Ascending aorta (tissue), 2 donors: ENCODE measurements at places on chromosomes 13 and 19.
A peak's percentile ranks its signal among the peaks of the same experiment; 100 is the strongest.

- DNase-seq = no peak
Measured at GRCh38 chr13:33617055-33617454, 200.9 kb upstream of the RFC3 start.

GRCh38 chr13:90427322-90428272 lies 919.9 kb upstream of the MIR17HG start:
- no peak for DNase-seq

DNA sequence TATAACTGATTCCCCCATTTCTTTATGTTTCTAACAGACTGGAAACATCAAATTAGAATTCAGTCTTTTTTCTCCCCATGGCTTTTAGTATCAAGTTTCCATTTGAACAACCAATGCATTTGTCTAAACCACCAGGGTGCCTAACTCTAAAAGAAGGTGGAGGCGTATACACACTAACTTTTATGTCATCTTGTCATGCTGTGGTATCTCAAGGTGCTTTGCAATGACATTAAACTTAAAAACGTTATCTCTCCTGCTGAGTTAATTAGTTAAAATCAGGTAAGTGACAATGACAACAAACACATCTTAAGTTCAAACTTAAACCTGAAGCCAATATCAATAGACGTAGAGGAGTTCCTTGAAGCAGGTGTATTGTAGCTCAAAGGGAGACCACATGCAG lies 1001.7 kb downstream of the PCDH17 start:
- no peak for DNase-seq

- DNase-seq = no peak
Measured at GRCh38 chr13:48682436-48682835, 28.7 kb downstream of the CYSLTR2 start.

DNA sequence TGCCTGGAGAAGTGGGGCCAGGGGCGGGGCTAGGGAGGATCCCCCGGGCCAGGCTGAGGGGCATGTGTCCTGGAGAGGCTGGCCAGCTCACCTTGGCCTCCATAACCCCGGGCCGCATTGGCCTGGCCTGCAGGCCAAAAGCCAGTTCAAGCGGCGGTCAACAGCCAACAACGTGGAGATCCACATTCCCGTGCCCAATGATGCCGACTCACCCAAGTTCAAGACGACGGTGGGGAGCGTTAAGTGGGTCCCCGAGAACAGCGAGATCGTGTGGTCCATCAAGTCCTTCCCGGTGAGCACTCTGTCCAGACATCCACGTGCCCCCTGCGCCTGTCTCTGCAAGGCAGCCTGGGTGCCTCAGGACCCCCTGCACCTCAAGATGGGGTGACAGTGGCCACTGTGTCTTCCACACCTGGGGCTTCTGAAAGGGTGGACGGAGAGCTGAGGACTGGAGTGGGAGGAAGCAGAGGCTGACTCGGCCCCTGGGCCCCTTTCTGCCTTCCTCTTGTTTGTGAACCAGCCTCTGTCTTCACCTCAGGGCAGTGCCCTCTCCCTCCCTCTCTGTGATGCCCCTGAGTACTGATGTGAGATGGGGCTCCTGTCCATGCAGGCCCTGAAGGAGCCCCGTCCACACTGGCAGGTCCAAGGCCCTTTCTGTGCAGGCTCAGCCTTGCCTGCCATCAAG lies 31.1 kb downstream of the AP1M1 start:
- no peak for DNase-seq

GRCh38 chr19:17841810-17842662 lies 5.7 kb downstream of the JAK3 start:
- no peak for DNase-seq

DNA sequence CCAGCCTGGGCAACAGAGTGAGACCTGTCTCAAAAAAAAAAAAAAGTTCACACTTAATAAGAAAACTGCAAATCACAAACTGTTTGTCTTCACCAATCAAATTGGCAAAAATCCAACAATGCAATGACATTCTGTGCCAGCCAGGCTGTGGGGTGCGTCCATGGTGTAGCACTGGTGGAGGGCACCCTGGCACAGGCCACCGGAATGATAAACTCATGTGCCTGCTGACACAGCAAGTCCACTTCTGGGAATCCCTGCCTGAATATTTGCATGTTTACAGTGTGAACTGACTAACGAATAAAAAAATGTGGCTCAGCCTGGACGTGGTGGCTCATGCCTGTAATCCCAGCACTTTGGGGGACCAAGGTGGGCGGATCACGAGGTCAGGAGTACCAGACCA lies 1.6 kb upstream of the LRRC25 start:
- no peak for DNase-seq

DNA sequence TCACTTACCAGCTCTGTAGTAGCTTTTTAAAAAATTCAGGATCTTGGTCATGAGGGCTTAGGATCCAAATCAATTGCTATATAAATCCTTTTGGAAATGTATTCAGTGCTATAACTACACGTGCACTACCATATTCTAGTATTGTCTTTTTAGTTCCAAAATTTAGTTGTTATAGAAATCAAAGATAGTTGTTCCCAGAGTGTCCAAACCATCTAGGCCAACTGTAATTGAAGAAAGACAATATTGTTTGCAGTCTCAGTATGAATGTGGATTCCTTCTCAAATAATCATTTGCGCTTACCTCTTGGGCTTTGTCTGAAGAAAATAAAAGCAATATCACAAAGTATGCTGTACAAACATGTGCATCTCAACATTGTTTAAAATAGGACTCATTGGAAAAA lies 184.1 kb upstream of the EDNRB start:
- no peak for DNase-seq

- no peak for DNase-seq
Measured at GRCh38 chr13:83340170-83340569, 542.1 kb downstream of the SLITRK1 start.

GRCh38 chr19:47447470-47448359 lies 24.0 kb downstream of the SLC8A2 start:
- no peak for DNase-seq

- DNase-seq = peak; percentile 78
Measured at GRCh38 chr13:33353210-33353609, 67.7 kb upstream of the STARD13 start.

- DNase-seq = no peak
Measured at GRCh38 chr19:35445826-35446593, 2.0 kb upstream of the FFAR2 start.

- no peak for DNase-seq
Measured at GRCh38 chr19:18850471-18851375, 19.0 kb downstream of the UPF1 start.

DNA sequence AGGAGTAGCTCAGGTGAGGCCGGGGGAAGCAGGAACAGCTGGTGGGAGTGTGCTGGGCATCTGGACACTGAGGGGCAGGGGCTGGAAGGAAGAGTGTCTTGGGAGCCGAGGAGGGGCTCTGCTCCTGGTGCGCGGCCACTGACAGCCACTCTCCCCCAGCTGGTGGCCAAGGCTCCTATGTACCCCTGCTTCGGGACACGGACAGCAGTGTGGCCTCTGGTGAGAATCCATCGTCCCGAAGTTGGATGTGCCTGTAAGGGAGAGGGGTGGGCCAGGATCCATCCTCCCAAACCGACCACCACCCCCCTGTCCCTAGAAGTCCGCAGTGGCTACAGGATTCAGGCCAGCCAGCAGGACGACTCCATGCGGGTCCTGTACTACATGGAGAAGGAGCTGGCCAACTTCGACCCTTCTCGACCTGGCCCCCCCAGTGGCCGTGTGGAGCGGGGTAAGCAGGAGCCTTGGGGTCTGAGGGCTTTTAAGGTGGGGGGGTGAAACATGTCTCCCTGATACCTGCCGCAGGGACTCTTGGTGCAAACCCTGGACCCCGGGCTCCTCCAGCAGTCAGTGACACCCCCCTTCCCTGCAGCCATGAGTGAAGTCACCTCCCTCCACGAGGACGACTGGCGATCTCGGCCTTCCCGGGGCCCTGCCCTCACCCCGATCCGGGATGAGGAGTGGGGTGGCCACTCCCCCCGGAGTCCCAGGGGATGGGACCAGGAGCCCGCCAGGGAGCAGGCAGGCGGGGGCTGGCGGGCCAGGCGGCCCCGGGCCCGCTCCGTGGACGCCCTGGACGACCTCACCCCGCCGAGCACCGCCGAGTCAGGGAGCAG lies 2.0 kb upstream of the USF2 start:
- DNase-seq = no peak

GRCh38 chr19:15248648-15249527 lies 16.6 kb upstream of the EPHX3 start:
- DNase-seq = peak; percentile 96

DNA sequence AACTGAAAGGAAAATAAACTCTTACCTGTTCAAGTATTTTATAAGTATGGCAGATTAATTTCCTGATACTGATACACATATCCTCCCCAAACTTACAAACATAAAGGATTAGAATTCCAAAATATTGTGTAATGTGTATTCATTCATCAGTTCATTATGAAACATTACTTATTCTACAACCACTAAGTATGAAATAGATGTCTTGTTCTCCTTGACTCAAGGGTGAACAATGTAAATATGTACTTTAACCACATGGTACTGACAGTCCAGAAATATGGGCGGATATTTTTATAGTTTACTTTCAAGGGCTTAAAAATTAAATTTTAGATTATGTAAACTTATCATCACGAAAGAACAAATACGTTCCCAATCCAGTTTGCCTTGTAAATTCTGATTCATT lies 334.0 kb downstream of the LIG4 start:
- no peak for DNase-seq

DNA sequence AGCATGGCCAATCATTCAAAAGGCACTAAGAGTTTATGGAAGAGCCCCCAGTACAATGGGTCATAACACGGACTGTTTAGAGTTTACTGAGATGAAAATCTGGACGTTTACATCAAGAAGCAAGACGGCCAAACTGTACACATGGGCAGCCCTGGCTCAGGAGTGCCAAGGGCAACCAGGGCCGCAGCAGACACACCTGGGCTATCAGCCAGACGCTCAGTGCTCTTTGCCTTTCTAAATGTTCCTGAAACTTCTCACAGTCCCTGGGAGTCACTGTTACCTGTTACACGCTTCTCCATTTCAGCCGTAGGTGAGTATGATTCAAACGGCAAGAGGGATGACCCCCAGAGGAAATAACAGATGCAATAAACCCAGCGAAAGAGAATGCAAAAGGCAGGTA lies 64.5 kb downstream of the ABCC4 start:
- no peak for DNase-seq

DNA sequence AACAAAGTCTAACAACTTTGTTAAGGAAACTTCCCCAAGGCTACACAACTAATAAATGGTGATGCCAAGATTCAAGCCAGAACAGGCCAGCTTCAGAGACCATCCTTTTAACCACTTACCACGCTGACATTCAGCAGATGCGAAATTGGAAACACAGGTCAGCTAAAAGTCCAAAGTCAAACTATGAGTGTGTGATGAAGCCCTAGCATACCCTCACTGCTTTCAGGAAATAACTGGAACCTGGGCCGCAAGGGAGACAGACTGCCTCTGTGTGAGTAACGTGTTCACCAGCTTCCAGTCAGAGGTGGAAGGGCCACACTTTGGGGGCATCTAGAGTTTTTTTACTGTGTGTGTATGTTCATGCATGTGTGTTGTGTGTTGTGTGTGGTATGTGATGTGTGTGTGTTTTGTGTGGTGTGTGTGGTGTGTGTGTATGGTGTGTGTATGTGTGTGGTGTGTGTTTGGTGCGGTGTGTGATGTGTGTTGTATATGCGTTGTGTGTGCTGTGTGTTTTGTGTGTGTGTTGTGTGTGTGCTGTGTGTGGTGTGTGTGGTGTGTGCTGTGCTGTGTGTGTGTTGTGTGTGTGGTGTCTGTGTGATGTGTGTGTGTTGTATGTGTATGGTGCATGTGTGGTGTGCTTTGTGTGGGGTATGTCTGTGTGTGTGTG lies 12.5 kb upstream of the PDX1 start:
- DNase-seq = no peak

- no peak for DNase-seq
Measured at GRCh38 chr13:109788372-109789111, 2.2 kb upstream of the IRS2 start.

DNA sequence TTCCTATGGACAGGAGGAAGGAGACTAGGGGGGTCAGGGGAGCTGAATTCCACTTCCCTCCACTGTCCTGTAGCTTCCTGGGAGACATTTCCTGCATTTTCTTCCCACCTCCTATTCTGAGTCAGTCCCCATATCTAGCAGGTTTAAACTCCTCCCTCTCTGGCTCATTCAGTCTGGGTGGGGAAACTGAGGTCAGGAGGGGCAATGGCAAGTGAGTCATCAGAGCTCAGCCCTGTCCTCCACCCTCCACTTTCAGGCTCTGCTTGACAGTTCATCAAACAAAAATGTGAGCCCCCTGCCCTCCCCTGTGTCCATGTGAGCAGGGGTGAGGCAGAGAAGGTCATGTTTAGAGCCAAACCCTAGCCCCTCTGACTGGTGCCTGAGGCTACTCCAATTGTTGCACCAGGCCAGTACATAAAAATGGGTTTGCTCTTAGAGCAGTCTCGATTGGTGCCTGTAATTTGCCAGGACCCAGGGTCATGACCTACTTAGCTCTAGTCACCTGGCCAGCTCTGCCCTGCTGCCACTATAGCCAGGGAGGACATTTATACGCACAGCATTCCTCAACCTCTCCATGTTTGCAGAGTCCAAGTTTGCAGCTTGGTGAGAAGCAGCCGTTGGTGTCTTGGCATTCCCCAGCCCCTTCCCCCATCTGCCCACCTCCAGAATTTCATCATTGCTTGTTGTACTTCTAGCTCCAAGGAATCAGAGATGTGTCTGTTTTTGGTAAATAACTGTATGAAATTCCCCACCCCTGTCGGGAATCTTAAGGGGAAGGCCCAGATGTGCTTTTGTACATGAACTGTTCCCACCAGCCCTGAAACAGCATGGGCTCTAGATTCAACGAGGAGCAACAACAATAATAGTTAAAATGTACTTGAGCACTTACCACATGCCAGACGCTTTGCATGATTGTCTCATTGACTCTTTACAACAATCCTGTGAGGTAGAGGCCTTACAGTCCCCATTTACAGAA lies 20.7 kb downstream of the SAMD4B start:
- no peak for DNase-seq

GRCh38 chr13:40562975-40563349 lies 103.5 kb downstream of the FOXO1 start:
- DNase-seq = no peak

DNA sequence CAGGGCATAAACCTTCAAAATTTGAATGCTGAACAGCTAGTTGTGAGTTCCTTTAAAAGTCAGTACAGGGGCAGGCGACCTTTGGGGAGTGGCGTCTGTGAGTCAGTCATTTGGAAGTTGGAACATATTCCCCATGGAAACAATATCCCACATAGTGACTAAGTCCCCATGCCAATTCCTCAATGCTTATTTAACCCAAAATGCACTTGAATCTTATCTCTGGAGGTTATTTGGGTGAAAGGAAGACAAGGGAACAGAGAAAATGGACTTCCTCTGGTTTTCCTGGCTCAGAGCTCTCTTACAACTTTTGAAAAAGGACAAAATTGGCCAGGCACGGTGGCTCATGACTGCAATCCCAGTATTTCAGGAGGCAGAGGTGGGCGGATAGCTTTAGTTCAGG lies 479.2 kb upstream of the NBEA start:
- no peak for DNase-seq
